Fibroblast of villous mesenchyme (primary cell): ENCODE measurements at places on chromosomes 7 and 10. TPM values are rescaled to one million over a fixed set of nuclear protein-coding genes. Genes with fewer than 3 reads are reported as not detected.

- DNase-seq = no peak
Observed at GRCh38 chr10:126309228-126309883, 78.9 kb downstream of the ADAM12 start.

- DNase-seq = no peak
Observed at GRCh38 chr7:69893906-69894305, 295.6 kb downstream of the AUTS2 start.

DNA sequence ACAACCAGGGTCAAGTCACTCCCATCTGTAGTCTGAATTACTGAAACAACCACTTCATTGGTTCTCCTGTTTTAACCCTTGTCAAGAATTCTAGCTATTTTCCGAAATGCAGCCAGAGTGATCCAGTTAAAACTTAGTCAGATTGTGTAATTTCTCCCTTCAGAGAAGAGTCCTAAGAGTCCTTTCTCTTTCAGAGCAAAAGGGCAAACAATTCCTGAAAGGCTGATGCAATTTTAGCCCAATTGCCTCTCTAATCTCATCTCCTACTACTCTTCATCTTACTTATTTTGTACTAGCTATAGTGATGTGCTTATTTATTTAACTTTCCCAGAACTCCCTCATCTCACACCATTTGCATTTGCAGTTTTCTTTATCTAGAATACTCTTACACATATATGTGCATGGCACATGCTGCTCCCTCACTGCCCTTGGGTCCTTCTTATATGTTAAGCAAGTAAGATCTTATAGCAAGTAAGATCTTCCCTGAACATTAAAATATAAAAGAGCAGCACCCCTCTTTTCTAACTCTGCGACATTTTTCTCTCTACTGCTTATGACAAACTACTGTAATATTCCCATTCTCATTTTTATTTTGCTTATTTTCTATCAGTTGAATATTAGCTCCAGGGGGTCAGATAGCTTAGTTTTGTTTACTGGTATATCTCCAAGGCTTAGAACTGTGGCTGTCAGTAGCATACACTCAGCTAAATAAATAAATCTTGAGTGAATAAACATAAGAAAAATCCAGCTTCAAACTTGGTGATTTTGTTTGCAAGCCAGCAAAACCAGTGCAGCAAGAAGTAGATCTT, 44.6 kb downstream of the HGF start:
- peak; percentile 81 for DNase-seq

SEMA3C gene
- 101 and 136 TPM in 2 replicates for total RNA-seq

CRHR2 gene
- not detected in 2 replicates for total RNA-seq

PRSS2 gene
- not detected in 2 replicates for total RNA-seq

DNA sequence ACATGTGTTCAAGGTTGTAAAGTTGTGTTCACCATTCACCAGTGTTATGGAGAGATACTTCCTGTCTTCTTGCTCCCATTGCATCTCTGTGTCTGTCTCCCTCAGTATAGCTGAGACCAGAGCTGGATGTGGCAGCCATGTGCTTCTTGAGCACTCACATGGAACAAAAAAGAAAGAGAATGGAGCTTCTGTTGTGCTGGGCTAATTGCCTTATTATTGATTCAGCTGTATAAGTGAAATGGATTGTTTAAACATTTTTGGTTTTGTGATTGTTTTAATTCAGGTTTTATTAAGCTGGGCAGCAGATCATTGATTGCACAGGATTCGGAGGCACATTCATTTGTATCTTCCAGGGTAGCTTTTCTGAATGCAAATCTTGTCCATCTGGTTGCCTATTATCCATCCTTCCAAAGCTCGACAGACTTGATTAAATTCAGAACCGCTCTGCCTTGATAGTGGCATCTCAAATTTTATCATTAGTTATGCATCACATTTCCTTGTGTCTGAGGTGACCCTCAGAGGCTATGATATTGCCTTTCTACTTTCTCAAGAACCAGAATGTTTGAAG, 119.9 kb downstream of the CCNY start:
- no peak for DNase-seq

DNA sequence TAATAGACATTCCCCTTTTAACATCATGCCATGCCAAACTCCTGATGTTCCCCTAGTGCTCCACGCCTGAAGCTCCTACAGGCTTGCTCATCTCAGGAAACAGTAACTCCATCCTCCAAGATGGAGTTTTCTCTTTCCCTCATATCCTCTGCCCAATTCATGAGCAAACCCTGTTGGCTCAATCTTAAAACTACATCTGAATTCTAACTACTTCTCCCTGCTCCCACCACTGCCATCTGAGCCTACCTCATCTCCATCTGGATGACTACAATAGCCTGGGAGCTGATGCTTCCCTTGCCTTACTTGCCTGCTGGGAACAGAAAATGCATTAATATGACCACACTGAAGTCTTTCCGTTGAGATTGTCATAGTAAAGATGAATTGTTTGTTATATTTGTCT, 271.7 kb upstream of the MKLN1 start:
- no peak for DNase-seq

DNA sequence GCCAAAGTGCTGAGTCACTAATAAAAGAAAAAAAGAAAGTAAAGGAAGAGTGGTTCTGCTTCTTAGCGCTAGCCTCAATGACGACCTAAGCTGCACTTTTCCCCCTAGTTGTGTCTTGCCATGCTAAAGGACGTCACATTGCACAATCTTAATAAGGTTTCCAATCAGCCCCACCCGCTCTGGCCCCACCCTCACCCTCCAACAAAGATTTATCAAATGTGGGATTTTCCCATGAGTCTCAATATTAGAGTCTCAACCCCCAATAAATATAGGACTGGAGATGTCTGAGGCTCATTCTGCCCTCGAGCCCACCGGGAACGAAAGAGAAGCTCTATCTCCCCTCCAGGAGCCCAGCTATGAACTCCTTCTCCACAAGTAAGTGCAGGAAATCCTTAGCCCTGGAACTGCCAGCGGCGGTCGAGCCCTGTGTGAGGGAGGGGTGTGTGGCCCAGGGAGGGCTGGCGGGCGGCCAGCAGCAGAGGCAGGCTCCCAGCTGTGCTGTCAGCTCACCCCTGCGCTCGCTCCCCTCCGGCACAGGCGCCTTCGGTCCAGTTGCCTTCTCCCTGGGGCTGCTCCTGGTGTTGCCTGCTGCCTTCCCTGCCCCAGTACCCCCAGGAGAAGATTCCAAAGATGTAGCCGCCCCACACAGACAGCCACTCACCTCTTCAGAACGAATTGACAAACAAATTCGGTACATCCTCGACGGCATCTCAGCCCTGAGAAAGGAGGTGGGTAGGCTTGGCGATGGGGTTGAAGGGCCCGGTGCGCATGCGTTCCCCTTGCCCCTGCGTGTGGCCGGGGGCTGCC, at the start of gene IL6:
Gene IL6 (plus strand): TSS at position 294 of the 807 bp plus-strand sequence. CDS start 63 bp downstream, at position 357.
- peak; percentile 94 for DNase-seq

DNA sequence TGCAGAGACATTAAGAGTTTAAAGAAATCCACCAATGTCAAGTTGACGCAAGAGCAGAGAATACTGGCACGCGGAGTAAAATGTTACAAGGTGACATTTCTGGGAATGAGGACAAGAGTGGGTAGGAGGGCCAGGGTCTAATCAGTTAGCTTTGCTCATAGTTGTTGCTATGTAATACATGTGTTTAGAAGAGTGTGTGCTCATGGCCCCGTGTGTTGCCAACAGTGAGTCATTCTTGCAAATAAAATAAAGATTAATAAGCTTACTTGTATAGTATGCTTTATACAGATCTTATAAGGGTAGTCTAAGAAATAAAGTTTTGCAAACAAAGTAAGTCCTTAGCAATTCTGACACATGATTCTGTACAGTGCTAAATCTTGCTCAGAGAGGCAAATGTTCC, 64.5 kb downstream of the DNMBP start:
- peak; percentile 89 for DNase-seq

OPN4 gene
- total RNA-seq = not detected in 2 replicates

TCAF2 gene
- total RNA-seq = 0.64 and 1.3 TPM in 2 replicates

SFTPA1 gene
- total RNA-seq = not detected in 2 replicates

PRLHR gene
- total RNA-seq = not detected in 2 replicates

CFAP43 gene
- under 0.01 TPM in 1 of 2 replicates, not detected in the other for total RNA-seq

DNA sequence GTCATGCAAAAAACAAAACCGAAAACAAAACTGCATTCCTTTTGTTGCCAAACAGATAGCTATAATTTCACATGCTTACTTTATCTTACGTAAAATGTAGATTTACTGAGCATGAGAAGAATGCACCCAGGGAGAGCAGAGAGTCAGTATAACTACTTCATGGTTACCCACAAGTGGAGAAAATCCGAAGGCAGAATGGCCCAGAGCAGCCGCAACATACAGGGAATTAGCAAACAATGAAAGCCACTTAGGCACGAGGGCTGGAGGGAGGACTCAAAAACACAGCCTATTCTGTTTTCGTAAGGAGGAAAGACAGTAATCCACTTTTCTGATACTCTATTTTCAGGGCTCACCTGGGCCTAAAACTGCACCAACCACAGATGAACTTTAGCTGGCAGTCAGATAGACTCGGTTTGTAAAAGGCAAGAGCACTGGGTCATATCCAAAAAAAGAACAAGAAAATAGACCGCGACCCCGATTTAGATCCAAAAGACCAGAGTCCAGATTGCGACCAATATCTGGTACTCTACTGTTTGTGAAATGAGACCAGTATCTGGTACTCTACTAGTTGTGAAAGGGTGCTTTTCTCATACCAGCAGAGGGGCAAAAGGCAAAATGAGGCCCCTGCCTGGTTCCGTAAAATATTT, 1.3 kb downstream of the ITPRIP start:
- peak; percentile 91 for DNase-seq

DNA sequence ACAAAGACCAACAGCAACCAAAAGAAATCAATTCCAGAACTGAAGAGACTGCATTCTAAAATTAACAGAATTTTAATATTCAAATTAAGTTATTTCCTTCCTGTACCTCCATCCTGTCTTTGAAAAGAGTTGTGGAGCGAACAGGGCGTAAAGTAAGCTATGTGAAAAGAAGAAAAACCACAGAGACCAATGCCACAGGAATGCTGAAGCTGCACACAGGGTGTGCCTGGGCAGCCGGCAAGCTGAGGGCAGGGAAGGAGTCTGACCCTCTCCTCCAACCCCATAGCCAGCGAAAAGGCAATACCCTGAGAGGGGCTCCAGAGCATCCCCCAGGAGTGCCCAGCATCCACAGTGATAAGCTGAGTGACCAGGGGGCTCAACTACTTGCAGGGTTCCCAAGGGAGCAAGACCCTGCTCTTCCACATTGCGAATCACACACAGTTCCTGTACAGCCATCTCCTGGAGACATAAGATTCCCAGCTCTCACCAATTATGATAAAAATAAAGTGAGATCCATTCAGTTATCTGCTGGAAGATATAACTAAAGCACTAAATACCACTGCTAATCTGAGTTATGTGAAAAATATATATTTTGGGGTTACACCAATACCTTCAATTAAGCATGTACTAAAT, 93.8 kb downstream of the PARD3 start:
- peak; percentile 71 for DNase-seq

- no peak for DNase-seq
Observed at GRCh38 chr7:38300175-38300574, 26.7 kb upstream of the TARP start.

- no peak for DNase-seq
Observed at GRCh38 chr10:72790216-72790990, 98.5 kb downstream of the MCU start.
